Naive B cell (primary cell): ENCODE measurements at places on chromosomes 4 and X.

DNA sequence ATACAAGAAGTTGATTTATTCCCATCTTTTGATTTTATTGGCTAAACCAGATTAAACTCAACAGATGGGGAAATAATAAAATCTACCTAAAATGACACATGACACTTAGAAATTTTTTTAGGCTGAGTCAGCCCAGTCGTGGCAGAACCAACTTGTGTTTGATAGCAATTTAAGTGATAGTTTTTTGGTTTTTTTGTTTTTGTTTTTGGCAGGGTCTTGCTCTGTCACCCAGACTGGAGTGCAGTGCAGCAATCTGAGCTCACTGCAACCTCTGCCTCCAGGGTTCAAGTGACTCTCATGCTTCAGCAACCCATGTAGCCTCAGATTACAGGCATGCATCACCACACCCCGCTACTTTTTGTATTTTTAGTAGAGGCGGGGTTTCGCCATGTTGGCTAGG lies 370.3 kb upstream of the NOCT start:
- no peak for DNase-seq

DNA sequence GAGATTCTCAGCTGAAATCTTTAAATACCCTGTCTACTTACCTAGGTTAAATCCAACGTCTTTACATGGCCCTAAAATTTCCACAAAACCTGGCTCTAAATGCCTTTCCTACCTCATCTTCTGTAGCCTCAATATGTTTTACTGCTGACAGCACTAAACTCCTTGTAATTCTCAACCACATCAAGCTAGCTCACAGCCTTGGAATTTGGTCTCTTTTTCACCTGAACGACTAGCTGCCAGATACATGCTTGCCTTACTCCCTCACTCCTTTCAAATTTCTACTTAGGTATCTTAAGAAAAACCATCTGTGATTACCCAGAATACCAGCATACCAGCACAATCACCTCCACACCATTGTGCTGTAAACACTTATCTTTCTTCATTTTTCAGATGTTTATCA lies 635.6 kb upstream of the PCDH10 start:
- no peak for DNase-seq

- no peak for DNase-seq
These were observed 20.0 kb upstream of the SLAIN2 start for GRCh38 chr4:48321312-48321711.

DNA sequence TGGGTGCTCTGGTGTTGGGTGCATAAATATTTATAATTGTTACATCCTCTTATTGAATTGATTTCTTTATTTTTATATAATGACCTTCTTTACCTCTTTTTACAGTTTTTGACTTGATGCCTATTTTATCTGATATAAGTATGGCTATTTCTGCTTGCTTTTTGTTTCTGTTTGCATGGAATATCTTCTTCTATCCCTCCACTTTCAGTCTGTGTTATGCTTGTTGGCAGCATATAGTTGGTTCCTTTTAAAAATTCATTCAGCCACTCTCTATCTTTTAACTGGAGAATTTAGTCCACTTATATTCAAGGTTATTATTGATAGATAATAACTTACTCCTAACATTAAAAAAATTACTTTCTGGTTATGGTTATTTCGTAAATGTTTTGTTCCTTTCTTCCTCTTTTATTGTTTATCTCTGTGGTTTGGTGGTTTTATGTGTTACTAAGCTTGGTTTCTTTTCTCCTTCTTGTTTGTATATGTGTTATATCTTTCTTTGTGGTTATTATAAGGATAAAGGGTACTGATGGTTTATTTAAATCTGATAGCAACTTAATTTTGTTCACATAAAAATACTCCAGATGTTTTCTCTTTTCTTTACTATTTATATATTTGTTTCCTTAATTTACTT lies 69.5 kb downstream of the IL15 start:
- peak; percentile 16 for DNase-seq

DNA sequence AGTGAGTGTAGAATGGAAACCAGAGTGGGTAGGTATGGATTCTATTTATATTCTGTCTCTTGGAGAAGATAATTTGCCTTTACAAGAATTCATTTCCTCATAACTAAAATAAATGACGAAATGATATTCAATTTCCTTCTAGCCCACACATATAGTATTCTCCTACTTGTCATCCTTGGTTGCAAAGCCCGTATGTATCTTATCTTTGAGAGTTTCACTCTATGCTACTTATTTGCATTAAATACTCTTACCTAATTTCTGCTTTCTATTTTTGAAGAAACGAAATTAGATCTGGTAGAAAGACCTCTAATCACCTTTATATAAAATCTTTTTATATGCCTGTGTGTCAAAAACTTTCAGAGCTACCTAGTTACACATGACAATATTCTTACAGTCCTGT lies 457.7 kb downstream of the NKX6-1 start:
- DNase-seq: no peak

- DNase-seq: no peak
These were observed 12.4 kb downstream of the ZBTB49 start for GRCh38 chr4:4302416-4302815.
